Thyroid gland (tissue), 4 donors: ENCODE measurements at places on chromosomes 2 and 18. TPM values are rescaled to one million over a fixed set of nuclear protein-coding genes. Genes with fewer than 3 reads are reported as not detected.

DNA sequence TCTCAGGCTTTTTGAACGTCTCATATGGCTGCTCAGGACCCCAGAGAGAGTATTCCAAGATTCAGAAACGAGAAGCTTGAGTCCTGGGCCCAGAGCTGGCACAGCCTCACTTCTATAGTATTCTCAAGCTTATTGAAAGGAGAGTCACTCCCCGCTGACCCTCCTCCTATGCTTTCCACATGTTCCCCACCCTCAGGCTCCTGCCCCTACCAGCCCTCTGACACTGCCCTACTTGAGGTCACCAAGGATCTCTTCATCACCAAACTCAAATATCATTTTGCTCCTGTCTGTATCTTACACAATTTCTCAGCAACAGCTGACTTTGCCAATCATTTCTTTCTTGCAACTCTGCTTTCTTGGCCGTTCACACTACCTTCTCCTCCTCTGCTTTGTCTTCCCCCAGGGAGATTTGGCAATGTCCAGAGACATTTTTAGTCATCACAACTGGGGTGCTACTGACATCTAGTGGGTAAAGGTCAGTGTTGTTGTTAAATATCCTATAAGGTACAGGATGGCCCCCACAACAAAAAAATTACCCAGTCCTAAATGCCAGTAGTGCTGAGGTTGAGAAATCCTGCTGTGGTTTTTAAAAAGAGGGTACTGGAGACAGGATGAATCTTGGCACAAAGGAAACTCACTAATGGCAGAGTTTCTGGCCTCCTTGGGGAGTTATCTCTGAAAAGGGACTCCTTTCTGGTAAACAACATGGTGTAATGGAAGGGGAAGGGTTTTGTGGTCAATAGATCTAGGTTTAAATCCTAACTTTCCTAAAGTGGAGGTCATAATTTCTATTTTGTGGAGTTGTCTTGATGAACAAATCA is 26.9 kb upstream of the INSIG2 start:
- no peaks in the 10 kb centered on the region for H3K4me1 ChIP-seq
- no peak overlapping the region for H3K27ac ChIP-seq
- no peak overlapping the region for H3K4me3 ChIP-seq
- H3K27me3 ChIP-seq = no peaks in the 10 kb centered on the region

The NPAS2 gene
- 16.9 TPM for total RNA-seq

GRCh38 chr18:6557057-6557769 is 142.5 kb upstream of the L3MBTL4 start:
- no peak overlapping the region for H3K4me3 ChIP-seq
- no peak for DNase-seq
- H3K27ac ChIP-seq = no peak overlapping the region
- no peaks in the 10 kb centered on the region for H3K4me1 ChIP-seq
- H3K27me3 ChIP-seq = no peaks in the 10 kb centered on the region

- no peaks in the 10 kb centered on the region for H3K4me1 ChIP-seq
- no peak overlapping the region for H3K27ac ChIP-seq
- no peak overlapping the region for H3K4me3 ChIP-seq
- H3K27me3 ChIP-seq = no peaks in the 10 kb centered on the region
- no peak for DNase-seq
Observed at GRCh38 chr2:84741182-84741822, 139.6 kb downstream of the TRABD2A start.

GRCh38 chr2:96157649-96158553 is 12.7 kb upstream of the DUSP2 start:
- H3K27me3 ChIP-seq = no peaks in the 10 kb centered on the region
- DNase-seq = no peak
- no peaks in the 10 kb centered on the region for H3K4me1 ChIP-seq

GRCh38 chr2:197889041-197889440 is 84.6 kb downstream of the PLCL1 start:
- no peaks in the 10 kb centered on the region for H3K36me3 ChIP-seq
- H3K27me3 ChIP-seq = no peaks in the 10 kb centered on the region
- H3K27ac ChIP-seq = no peak overlapping the region
- no peak overlapping the region for H3K4me3 ChIP-seq
- DNase-seq = no peak
- H3K4me1 ChIP-seq = no peaks in the 10 kb centered on the region

DNA sequence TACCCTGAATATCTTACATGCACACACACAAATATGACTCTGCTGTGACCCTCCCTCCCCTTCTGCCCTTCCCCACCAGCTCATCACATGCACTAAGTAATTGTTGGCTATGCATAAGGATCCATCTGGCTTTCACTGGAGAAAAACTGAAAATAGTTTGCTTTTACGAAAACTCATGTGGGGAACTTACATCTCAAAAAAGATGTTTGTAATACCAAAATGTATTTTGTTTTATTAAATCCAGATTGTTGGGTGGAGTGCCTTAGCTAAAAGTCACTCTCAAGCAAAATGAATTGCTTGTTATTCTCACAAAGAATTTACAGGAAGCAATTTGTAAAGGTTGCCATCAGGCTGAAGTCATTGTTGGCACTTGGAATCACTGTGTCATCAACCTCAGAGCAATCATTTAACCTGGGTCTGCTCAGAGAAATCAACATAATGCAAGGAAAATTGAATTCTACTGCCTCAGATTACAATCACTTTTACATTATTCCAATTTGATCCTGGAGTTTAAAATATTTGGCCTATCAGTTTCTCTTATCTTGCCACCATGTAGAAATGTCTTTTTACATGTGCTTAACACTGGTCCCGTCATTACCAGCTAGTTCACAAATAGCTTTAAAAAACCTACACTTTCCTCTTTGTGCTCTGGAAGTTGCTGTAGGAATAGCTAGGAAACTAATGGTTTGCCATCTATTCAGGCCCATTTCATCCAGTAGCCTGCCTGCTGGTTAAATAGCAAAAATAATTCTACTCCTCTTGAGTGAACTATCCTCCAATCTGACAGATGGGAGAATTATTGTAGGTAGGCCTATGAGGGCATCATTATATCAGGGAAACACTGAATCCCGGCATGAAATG is 90.3 kb upstream of the TMEM17 start:
- H3K4me3 ChIP-seq = no peak overlapping the region
- H3K36me3 ChIP-seq = no peaks in the 10 kb centered on the region
- DNase-seq = no peak

The POTEC gene
- total RNA-seq = not detected
